Activated T-cell treated with anti-CD3 and anti-CD28 coated beads, Interleukin-2, amount 50 U/mL, for 72 hours (primary cell): ENCODE measurements at places on chromosomes 13 and 19. TPM values are rescaled to one million over a fixed set of nuclear protein-coding genes. Genes with fewer than 3 reads are reported as not detected.

Gene APOE
- total RNA-seq: 2.1 TPM

Gene RUBCNL
- 17.3 TPM for total RNA-seq

Gene OCEL1
- 19.4 TPM for total RNA-seq

Gene SERPINE3
- total RNA-seq: not detected

Gene SLC6A16
- total RNA-seq: 2.0 TPM

Gene LILRB5
- 0.12 TPM for total RNA-seq

Gene LHFPL6
- total RNA-seq: 2.5 TPM

Gene WDR88
- not detected for total RNA-seq

GRCh38 chr19:6866741-6867151 is 20.6 kb upstream of the ADGRE1 start:
- no peak for DNase-seq

- DNase-seq: no peak
Observed at GRCh38 chr13:59459972-59460371, 703.8 kb downstream of the DIAPH3 start.

GRCh38 chr13:67023130-67023876 is 206.8 kb downstream of the PCDH9 start:
- no peak for DNase-seq

DNA sequence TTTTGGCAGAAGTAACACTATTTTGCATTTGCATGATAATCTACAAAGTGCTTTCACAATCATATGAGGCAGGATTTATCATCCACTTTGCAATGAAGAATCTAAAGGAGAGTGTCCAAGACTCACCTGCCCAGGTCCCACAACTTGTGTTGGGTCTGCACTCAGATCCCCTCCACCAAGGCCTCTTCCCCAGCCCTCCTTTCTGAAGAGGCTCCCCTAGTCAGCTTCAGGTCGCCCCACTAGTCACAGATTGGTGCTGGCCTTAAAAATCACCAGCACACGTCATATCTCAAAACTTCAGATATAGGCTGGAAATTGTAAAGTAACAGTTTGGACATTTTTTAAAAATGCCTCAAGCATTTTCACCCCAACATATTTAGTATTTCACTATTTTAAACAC is 17.5 kb downstream of the ATP7B start:
- DNase-seq: no peak

DNA sequence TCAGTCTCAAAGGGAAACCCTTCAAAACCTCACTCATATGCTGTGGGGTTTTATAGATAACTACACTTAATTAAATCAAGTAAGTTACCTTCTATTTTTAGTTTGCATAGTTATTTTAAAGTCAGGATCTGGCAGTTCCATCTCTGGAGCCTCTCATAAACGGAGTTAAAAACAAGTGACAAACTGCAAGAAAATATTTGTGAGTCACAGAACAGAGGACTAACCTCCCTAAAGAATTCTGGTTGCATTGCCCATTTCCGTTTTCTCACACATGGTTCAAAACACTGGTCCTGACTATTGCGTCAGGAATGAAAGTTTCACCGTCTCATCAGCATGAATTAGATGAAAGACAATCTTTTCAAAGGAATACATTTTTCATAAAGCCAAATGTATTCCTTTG is 10.6 kb downstream of the RXFP2 start:
- no peak for DNase-seq

GRCh38 chr19:2334426-2334825 is 5.9 kb downstream of the SPPL2B start:
- DNase-seq: no peak

DNA sequence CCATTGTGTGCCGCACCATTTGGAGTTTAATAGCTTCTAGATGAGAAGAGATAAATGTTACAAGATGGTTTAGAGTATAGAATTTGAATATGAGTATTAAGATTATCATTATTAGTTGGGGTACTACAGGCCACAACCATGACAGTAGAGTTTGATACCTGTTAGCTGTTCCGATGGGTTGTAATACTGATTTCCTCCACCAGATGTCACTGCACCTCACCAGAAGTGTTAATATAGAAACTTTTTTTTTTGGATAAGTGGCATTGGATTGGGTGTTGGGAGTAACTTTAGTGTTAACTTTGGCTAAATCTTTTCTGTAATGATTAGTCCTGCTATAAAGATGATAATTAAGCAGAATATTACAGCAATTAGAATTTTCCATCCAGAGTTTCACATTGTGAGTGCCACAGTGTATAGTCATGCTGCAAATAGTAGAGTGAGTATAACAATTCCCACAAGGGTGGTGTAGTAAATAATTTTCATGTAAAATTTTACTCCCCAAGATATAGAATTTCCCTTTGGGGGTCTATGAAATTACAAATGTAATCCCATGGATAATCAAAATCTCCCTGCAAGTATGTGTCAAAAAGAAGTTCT is 56.3 kb downstream of the PSG3 start:
- DNase-seq: peak; percentile 14

DNA sequence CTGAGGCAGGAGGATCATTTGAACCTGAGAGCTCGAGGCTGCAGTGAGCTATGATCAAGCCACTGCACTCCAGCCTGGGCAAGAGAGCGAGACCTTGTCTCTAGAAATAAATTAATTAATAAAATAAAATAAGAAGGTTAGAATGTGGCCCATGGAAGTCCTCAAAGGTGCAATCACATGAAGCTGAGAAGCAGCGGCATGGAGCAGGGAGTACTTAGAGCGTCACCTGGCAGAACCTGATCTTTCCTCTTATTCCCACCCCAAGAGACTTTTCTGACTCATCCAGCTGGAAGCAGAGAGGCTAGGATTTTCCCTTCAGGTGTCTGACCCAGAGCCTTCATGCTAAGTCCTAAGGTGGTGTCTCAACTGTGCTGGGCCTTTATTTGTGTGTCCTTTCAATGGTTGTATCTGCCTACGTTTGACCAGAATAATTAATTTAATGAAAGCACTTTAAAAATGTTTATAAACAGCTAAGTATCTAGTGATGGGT is 8.9 kb upstream of the MRPS31 start:
- DNase-seq: no peak

GRCh38 chr19:44987148-44987675 is 14.1 kb upstream of the RELB start:
- no peak for DNase-seq

GRCh38 chr19:42248270-42249148 is 6.1 kb upstream of the GSK3A start:
- no peak for DNase-seq

DNA sequence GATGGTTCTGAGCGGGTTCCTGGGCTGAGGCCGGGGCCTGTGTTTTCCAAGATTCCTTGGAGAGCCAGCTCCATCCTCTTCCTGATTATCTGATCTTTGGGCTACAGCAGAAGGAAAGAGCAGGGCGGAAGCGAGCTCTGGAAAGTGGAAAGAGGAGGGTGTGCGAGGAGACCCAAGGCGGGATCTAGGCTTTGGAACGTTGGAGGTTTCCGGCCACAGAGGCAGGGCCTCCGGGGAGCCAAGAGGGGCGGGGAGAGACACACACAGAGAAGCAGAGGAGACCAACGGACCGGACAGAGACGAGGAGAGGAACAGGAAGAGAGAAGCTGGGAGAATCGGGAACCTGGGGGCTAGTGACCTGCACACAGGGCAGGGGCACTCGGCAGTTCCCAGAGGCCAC is at the start of gene CLEC11A:
CLEC11A (plus strand) TSS at position 296 of the 400 bp plus-strand sequence. CDS start 162 bp downstream, outside the sequence.
- no peak for DNase-seq

- DNase-seq: peak; percentile 14
Observed at GRCh38 chr13:73717632-73718031, 416.6 kb downstream of the KLF12 start.

DNA sequence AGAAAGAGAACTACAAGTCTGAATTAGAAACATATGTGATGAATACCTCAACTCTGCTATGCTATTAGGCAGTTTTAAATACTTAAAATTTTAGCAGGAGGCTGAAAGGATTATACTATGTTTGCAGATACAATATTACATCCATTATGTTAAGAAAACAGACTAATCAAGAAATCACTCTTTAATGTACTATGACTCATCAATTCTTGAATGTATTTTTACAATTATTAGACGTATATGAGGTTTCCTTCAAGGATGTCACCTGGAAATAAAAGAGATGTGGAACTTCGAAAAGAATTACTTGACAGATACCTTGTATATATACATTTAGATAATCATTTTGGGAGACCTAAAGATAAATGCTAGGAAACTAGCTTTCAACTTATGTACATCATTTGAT is 835.6 kb upstream of the MIR17HG start:
- no peak for DNase-seq

GRCh38 chr19:32018014-32018413 is 327.4 kb upstream of the ZNF507 start:
- DNase-seq: no peak

GRCh38 chr13:61880578-61881283 is 465.1 kb upstream of the PCDH20 start:
- DNase-seq: no peak

DNA sequence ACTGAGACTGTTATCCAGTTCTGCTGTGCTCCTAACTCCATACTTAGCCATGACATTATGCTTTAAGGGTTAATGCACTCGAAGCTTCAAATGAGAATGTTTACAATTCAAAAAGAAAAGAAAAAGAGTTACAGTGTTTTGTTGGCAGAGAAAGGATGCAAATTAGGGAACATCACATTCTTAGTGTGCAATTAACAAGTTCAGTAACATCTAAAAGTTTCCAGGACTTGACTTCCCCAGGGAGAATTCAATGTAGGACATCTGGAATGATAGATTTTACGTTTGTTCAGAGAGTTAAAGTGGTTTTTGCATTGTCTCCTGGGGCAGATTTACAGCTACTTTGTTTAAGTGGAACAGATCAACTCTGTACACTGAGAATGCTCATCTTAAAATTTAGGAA is 525.2 kb downstream of the LIG4 start:
- no peak for DNase-seq

- no peak for DNase-seq
Observed at GRCh38 chr13:39035799-39036198, 2.1 kb downstream of the PROSER1 start.

- no peak for DNase-seq
Observed at GRCh38 chr19:55766466-55766865, 2.5 kb upstream of the RFPL4AL1 start.

DNA sequence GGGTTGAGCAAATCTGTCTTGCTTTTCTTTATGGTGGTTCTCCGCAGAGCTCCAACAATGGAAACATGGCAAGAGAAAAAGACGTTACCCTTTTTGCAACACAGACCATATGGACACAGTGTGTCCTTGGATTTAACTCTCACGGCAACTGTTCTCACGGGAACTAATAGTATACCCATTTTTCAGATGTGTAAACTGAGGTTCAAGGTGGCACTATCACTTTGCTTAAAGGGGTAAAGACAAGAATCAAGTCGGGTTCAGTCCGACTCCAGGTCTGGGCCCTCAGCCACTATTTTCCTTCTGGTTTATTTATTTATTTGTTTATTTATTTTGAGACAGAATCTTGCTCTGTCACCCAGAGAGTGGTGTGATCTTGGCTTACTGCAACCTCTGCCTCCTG is 176.0 kb downstream of the CACNA1A start:
- DNase-seq: no peak

GRCh38 chr13:35824395-35824794 is 306.8 kb downstream of the DCLK1 start:
- DNase-seq: no peak

DNA sequence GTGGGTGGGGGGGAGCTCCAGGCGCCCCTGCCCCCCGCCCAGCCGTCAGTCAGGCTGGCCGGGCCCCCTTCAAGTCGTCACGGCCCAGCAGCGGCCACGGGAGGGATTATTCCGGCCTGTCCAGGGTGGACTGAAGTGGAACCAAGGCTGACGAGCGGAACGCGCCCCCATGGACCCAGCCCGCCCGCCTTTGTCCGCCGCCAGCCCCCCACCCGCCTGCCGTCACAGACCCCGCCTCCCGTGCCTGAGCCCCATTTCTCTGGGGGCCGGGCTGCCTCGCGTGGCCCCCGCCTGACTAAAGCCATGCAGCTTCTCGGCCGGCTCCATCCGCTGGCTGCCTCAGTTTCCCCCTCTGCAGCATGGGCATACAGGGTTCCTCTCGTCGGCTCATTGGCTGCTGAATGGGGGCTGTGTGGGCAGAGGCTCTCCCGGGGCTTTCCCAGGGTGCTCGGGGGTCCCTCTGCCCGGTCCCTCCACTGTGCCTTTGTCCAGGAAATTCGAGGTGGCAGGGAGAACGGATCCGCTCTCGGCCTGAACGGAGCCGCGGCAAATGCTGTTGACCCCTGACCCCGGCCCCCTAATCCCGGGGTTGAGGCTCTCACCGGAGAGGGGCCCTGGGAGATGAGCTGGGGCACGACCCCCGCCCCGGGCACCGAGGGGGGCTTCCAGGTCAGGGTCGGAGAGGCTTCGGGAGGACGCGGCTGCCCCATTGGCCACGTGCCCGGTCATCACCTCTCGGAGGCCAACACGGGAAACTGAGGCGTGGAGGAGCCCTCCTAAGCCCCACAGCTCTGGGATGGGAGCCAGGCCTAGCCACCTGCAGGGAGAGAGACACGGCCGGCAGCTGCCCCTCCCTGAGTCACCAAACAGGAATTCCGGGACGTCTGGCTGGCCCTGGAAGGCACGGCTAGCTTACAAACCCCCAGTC is 27.4 kb downstream of the EFNA2 start:
- no peak for DNase-seq

GRCh38 chr13:95005300-95005699 is 293.0 kb upstream of the SOX21 start:
- DNase-seq: no peak

GRCh38 chr19:3370728-3371591 is 4.6 kb downstream of the NFIC start:
- no peak for DNase-seq

DNA sequence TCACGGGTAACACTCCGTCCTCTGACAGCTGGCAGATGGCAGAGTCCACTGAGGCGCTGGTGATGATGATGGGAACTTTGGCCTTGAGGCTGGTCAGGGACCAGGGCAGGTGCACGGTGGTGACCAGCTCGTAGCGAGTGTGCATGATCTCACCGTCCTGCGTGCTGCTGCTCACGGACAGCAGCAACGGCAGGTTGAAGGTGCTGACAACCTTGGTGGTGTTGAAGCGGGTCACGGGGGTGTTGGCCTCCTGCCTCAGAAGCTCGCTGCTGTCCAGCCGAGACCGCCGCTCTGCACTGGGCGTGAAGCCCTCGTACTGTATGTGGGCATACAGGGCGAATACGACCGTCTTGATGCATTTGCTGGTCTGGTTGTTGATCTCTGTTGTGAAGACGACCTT is 11.6 kb downstream of the ARRDC5 start:
- no peak for DNase-seq

GRCh38 chr13:99208845-99209527 is 8.3 kb downstream of the UBAC2 start:
- no peak for DNase-seq
